Suprapubic skin (tissue), 4 donors: ENCODE measurements at places on chromosomes 7 and 10. TPM values are rescaled to one million over a fixed set of nuclear protein-coding genes. Genes with fewer than 3 reads are reported as not detected.

GRCh38 chr7:140676306-140676705, 3.6 kb downstream of the ADCK2 start:
- no peak for DNase-seq

GRCh38 chr7:85734823-85735222, 548.0 kb upstream of the SEMA3D start:
- no peak for DNase-seq

- no peak for DNase-seq
Observed at GRCh38 chr7:79512261-79512660, 58.8 kb upstream of the MAGI2 start.

DNA sequence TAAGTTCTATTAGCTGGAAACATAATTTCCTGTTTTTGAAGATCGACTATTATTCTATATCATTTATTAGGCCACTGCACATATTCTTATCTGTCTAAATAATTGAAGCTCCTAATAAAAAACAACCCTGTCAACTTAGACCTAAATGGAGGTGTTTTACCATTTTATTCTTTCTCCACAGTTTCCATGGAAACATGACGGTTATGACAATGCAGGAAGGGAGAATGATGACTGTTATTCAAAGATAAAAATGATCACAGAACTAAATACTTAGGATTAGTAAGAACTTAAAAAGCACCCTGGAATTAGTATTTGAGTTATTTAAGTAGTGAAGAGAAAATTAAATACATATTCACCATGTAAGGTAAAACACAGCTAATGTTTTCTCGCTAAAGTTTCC, 119.9 kb upstream of the DKK1 start:
- no peak for DNase-seq

- no peak for DNase-seq
Observed at GRCh38 chr7:91812388-91812787, 68.1 kb downstream of the MTERF1 start.

DNA sequence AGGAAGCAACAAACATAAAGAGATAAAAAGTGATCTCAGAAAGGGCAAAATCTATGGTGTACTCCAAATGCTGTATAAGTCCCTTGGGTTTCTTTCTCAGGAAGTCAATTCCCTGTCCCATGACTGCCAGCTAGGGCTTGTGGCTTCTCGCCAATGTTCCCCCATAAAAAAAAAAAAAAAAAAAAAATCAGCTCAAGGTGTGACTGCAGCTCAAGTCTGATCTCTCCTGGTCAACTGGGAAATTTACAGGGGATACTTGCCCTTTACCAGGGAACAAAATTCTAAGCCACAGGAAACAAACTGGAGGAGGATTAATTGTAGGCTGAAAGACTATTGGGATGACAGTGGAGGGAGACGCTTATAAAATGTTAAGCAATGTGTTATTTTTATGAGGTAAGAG, 76.0 kb downstream of the PCGF5 start:
- no peak for DNase-seq

DNA sequence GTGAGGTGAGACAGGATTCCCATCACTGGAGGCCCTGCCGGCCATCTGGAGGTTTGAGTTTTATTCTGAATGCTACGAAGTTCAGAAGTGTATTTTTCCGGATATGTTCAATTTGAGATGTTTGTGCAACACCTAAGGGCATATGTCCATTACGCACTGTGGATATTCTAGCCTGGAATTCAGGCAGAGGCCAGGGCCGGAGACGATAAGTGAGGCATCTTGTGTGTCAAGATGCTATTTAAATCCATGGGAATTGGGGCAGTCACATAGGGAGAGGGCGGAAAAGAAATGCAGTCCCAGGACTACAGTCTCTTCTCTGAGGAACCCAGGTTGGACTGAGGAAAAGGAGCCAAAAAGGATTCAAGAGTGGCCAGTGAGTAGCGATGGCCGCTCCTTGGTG, 1.9 kb upstream of the SUV39H2 start:
- DNase-seq = no peak

DNA sequence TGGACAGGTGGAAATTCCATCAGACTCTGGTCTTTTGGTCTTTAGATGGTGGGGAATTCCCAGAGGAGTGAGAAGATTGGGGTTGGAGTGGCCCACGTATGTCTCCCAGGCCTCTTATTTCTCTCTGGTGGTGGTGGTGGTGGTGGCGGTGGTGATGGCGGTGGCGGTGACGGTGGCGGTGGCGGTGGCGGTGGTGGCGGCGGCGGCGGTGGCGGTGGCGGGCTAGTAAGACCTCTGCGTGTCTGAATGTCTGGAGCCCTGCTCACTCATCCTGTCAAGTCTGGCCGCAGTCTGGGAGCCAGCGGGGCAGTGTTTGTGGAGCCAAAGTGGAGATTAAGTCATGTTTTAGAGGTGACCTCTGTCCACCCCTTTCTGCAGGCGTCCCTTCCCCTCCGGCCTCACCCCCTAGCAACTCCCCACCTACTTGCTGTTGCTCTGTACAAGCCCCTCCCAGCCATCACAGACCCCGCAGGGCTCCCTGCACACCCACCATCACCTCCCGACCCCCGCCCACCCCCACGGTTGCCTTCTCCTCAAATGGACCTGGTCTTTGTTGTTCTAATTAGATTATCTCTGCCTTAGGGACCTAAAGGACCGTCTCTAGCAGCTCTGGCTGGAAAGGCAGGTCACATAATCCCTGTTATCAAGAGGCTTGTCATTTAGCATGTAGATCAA, 165.0 kb upstream of the TBX20 start:
- DNase-seq = no peak

Gene KIAA1217
- total RNA-seq = 70.6 TPM

- no peak for DNase-seq
Observed at GRCh38 chr10:22505911-22506685, 160.8 kb downstream of the SPAG6 start.

Gene ACTL6B
- total RNA-seq = not detected
